Left cardiac atrium (tissue), 4 donors: ENCODE measurements at places on chromosomes 13 and 19. TPM values are rescaled to one million over a fixed set of nuclear protein-coding genes. Genes with fewer than 3 reads are reported as not detected.

DNA sequence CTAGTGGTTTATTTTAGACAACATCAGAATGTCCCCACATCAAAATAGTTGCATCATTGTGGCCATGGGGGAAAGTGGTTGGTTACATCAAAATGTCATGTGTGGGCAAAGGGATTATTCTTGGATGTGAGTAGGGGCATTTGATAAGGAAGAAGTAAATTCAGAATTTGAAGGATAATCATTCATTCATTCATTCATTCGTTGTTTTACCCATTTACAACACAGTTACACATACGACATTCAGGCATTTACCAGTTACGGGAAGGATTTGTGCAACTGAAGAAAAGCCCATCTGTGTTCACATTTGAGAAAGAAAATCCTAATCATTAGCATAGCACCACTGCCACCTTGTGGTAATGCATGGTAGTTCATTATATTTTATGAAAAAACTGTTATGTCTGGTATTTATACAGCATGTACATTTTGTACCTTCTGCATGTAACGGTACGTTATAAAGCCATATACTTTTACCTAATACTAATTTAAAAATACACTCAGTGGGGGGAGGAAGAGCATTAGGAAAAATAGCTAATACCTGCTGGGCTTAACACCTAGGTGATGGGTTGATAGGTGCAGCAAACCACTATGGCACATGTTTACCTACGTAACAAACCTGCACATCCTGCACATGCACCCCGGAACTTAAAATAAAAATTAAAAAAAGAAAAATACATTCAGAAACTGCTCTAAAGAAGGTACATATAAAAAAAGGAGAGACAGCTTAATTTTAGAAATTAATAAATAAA lies 62.1 kb downstream of the DGKH start:
- no peak for DNase-seq

DNA sequence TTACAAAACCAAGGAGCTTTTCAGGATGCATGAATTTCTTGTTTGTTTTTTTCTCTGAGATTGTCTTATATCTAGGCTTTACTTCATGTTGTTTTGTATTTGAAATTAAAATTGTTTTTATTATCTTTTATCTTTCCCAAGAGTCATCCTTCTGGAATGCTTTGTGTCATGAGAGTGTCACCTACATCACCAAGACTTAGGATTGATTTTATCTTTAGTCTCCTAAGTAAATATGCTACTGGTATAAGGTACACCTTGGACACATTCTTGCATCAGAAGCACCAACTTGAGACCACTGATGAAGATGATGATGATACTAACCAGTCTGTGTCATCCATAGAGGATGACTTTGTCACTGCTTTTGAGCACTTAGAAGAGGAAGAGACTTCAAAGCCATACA lies 26.4 kb downstream of the AKAP11 start:
- DNase-seq, result no peak

DNA sequence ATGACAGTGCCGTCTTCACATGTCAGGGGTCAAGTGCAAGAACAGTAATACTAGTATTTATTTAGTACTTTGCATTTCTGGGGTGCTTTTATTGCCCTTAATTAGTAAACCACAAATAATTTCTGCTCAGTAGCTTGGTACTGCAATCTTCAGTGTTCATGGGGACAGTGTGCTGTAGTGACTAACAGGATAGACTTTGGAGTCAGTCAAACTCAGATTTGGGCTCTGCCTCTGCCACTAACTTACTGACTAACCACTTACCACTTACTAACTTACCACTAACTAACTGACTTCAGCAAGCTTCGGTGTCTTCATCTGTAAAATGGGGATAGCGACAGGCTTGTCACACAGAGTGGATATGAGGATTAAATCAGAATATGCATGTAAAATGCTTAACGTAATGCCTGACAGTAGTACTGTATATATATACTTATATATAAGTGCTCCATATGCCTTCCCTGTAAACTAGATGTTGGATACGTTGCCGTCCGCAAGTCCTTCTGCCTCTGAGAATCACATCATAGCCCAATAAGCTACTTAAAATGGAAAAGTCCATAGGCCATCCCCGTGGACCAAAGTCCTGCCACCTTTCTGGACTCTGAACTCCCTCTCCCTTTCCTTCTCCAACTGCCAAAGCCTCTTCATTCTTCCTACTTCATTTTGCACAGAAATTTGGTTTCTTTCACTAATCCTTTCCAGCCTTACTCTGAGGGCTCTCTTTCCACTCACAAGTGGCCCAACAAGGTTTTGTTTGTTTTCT lies 158.1 kb downstream of the ZIC5 start:
- no peak for DNase-seq

DNA sequence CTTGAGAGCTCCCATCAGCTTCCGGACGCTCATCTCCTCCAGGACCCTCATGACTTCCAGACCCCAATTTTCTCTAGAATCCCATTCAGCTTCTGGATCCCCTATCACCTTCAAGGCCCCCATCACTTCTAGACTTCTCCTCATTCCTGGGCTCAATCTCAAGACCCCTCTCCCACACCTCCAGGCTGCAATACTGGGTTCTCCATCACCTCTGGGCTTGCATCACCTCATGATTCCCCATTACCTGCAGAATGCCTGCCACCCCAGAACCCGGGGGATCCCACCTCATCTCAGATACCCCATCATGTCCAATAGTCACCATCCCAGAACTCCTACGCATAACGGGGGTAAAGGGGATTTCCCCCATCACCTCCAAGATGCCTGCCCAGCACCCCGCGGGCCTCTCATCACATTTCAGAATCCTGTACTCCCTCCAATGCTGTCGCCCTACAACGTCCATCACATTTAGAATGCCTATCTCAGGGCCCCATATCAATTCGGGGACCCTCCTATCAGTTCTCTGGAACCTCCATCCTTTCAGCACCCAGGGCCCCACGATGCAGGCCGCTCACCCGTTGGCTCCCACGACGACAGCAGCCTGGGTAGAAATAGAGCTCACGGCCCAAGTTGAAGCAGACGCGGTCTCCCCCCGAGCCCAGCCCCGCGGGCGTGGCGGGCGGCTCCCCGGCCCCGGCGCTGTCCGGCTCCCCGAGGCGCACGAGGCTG lies 738 bp downstream of the DMWD start:
- no peak for DNase-seq

ZFP14 gene
- total RNA-seq, result 2.9 TPM

- DNase-seq, result peak; percentile 97
Measured at GRCh38 chr19:48872182-48872883, at the start of gene PPP1R15A. PPP1R15A (plus strand) TSS chr19:48872421; CDS start chr19:48873234, 813 bp downstream.

FGF21 gene
- not detected for total RNA-seq

DNA sequence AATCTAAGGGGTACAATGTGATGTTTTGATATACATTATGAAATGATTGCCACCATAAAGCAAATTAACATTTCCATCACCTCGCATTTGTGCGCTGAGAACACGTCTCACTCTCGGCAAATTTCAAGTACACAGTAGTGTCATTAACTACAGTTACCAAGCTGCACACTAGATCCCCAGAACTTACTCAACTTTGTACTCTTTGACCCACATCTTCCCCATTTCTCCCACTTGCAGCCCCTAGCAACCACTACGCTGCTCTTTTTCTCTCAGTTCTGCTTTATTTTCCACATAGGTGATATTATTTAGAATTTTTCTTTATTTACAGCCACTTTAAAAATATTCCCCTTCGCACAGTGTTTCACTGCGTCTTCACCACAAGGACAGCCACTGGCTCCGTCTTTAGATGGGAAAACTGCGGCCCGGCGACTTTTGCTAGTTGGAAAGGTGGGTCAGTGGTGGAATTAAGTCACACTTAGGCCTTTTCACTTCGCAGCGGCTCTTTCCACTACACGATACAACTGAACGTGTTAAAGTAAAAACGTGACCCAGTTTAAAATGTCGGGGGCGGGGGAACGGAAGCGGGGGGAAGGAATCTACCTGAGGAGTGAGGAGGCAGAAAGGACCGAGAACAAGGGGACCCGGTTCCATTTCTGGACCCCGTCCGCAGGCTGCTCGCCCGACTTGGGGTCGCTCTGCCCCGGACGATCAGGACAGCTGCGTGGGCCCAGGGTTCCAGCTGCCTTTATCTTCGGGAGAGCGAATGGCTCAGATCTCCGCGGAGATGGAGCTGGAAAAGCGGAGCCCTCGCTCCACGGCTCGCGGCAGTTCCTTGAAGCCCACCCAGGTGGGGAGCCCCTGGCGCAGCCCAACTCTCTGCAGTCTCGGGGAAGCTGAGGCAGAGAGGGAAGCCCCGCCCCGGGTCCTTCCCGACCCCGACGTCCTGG lies 486.1 kb downstream of the UQCRFS1 start:
- no peak for DNase-seq

CYP4F22 gene
- not detected for total RNA-seq

KLK5 gene
- total RNA-seq, result 0.42 TPM
